Sciatic nerve (tissue), 2 donors: ENCODE measurements at places on chromosomes 16 and 17. TPM values are rescaled to one million over a fixed set of nuclear protein-coding genes. Genes with fewer than 3 reads are reported as not detected.

Gene SCIMP
- 4.9 TPM for total RNA-seq

Gene ZG16B
- not detected for total RNA-seq

GRCh38 chr17:33021731-33022408 is 30.2 kb downstream of the SPACA3 start:
- DNase-seq = no peak

DNA sequence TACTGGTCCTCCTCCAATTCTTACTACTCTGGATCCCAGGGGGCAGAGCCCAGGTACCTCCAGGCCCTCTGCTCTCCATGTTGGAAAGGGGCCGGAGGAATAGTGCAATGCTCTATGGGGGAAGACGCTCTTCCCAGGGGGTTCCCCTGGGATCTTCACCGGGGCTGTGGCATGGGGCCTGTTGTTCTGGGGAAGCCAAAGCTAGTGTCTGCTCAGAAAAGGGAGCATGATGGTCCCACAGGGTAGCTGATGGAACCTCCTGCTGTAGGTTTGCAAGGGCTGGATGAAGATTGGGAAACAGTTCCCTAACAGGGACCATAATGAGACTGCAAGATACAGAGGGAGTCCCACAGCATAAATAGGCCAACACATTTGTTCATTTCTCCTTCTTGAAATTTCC is 114.7 kb downstream of the IRX5 start:
- no peak for DNase-seq

- DNase-seq = no peak
Measured at GRCh38 chr17:71440513-71440912, 680.3 kb upstream of the SOX9 start.

- no peak for DNase-seq
Measured at GRCh38 chr17:70370816-70371215, 201.5 kb downstream of the KCNJ2 start.

DNA sequence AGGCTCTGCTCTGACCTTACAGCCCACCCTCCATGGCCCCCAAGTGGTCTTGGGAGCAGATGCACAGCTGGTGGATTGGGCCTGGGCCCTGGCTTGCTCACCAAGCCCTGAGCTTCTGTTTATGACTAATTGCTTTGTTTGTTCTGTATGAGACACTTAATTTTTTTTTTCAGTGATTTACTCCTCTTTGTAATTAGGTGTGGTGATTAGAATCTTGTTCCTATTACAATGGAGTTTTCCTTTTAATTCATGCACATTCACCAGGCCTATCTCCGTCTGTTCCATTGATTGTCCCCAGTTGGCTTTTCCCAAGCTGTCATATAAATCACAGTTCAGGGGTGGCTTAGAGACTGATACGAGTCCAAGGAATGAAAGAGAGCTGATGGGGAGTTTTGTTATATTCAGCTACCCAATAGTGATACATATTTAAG is 242.3 kb downstream of the CCDC182 start:
- no peak for DNase-seq

- DNase-seq = no peak
Measured at GRCh38 chr16:58530179-58530578, 14.9 kb downstream of the SETD6 start.

GRCh38 chr17:81409190-81409935 is 14.1 kb downstream of the BAHCC1 start:
- DNase-seq = no peak

GRCh38 chr17:13244513-13244912 is 226.7 kb upstream of the ELAC2 start:
- DNase-seq = no peak

GRCh38 chr17:63571632-63572310 is 21.5 kb downstream of the DCAF7 start:
- no peak for DNase-seq

DNA sequence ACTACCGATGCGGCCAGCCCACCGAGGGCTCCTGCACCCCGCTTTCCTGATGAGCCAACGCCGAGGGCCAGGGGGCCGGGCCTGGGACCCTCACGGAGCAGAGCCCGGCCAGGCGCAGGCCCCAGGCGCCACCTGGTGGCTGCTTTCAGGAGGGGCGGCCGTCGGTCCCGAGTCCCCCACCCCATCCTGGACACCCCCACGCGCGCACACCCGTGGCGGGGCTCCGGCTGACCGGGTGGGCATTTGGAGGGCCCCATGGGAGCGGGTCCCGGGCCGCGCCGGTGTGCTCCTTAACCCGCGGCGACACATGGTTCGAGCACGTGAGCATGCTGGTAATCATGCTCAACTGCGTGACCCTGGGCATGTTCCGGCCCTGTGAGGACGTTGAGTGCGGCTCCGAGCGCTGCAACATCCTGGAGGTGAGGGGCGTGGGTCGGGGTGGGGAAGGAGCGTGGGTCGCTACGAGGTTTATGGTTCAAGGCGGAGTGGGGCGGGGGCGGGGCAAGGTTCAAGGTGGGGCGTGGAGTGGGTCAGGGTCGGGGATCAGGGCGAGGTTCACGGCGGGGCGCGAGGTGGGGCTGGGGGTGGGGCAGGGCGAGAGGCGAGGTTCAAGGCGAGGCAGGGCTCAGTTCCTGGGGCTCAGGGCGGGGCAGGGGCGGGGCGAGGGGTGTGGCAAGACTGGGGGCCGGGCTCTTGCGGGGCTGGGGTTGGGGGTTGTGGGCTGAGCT is 30.2 kb downstream of the TPSG1 start:
- DNase-seq = no peak
